Chondrocyte (in vitro differentiated cells): ENCODE measurements at places on chromosomes 6 and 20. TPM values are rescaled to one million over a fixed set of nuclear protein-coding genes. Genes with fewer than 3 reads are reported as not detected.

GRCh38 chr6:95503568-95503967 is 73.8 kb upstream of the MANEA start:
- no peak overlapping the region for H3K4me3 ChIP-seq
- H3K36me3 ChIP-seq, result peaks cover 3% of the 10 kb centered on the region
- peaks cover 5% of the 10 kb centered on the region for H3K27me3 ChIP-seq
- H3K27ac ChIP-seq, result no peak overlapping the region

- H3K36me3 ChIP-seq, result no peaks in the 10 kb centered on the region
- H3K4me1 ChIP-seq, result peaks cover 65% of the 10 kb centered on the region
- H3K27ac ChIP-seq, result peak overlapping the region; percentile 98
- no peaks in the 10 kb centered on the region for H3K27me3 ChIP-seq
- DNase-seq, result peak; percentile 94
These were observed 409 bp upstream of the ATXN1 start for GRCh38 chr6:16761471-16762267.

DNA sequence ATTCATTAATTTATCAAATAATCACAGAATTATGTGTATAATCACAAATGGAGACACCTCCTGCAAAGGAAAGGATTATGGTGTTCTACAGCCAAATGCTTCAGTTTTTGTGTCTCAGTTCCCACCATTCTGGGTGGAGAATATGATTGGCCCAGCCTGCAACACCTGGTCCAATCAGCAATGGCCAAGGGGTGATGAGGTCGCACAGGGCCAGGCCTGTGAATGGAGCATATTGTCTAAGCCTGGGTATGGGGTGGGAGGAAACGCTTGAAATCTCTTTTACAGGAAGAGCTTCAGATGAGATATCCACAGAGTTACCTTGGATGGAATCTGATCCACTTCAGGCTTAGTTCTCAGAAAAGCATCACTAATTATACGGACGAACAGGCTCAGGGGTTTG is 271.6 kb downstream of the DHX35 start:
- H3K4me3 ChIP-seq, result no peak overlapping the region

GRCh38 chr6:53934023-53934422 is 139.2 kb downstream of the LRRC1 start:
- no peaks in the 10 kb centered on the region for H3K27me3 ChIP-seq
- DNase-seq, result no peak
- H3K4me3 ChIP-seq, result no peak overlapping the region
- H3K36me3 ChIP-seq, result peaks cover 8% of the 10 kb centered on the region
- no peak overlapping the region for H3K27ac ChIP-seq

HSPA1L gene
- total RNA-seq, result 0.89 to 1.5 TPM (median 1.00 TPM) in 3 replicates

DNA sequence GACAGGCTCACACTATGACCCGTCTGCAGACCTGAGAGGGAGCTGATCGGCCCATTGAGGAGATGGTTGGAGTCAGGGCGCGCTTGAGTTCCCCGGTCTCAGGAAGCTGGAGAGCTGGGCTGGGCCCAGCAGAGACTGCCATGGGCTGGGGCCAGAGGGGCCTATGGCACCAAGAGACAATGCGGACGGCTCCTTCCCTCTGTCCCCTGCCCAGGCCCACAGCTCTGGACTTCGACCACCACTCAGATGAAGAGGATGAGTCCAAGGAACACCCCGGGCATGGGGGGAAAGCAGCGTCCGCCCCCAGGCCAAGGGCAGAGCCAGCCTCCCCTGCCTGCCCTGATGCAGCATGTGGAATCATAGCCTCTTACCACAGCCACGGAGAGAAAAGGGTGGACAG is 40.2 kb upstream of the PHACTR3 start:
- no peaks in the 10 kb centered on the region for H3K4me1 ChIP-seq
- no peak overlapping the region for H3K27ac ChIP-seq
- DNase-seq, result no peak
- peaks cover 25% of the 10 kb centered on the region for H3K27me3 ChIP-seq

TSBP1 gene
- not detected in 3 replicates for total RNA-seq

- H3K27me3 ChIP-seq, result no peaks in the 10 kb centered on the region
- DNase-seq, result no peak
- H3K27ac ChIP-seq, result no peak overlapping the region
- peaks cover 10% of the 10 kb centered on the region for H3K4me1 ChIP-seq
- H3K36me3 ChIP-seq, result peaks cover 2% of the 10 kb centered on the region
- no peak overlapping the region for H3K4me3 ChIP-seq
These were observed 32.9 kb downstream of the PTCHD4 start for GRCh38 chr6:48078120-48078519.

IRF4 gene
- 0.05 TPM in 1 of 3 replicates, not detected in the others for total RNA-seq

HLA-B gene
- total RNA-seq, result 149 to 216 TPM (median 206 TPM) in 3 replicates

DNA sequence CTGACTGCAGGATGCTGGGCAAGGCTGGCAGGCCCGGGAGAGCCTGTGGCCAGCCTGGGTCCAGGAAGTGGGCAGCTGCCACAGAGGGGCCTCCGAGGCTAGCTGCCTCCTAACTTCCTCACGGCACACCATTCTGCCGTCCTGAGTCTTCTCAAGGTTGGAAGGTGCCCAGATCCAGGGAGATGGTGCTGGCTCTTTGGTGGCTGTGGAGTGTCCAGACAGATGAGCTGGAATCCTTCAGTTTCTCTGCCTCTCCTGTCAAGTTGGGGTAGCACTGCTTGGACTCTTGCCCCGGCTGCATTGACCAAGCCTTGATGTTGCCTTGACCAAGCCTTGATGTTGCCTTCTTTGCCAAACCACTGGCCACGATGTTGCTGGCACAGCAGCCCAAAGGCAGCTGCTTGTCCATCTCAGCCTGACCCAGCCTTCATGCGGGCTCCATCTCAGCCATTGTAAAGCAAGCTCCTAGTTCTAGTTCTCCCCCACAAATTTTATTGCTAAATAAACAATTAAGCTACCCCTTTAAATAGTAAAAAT is 75.1 kb upstream of the AFDN start:
- H3K36me3 ChIP-seq, result no peaks in the 10 kb centered on the region
- no peaks in the 10 kb centered on the region for H3K4me1 ChIP-seq
- H3K27me3 ChIP-seq, result peaks cover 19% of the 10 kb centered on the region
- H3K27ac ChIP-seq, result no peak overlapping the region

DEFB119 gene
- not detected in 3 replicates for total RNA-seq

DNA sequence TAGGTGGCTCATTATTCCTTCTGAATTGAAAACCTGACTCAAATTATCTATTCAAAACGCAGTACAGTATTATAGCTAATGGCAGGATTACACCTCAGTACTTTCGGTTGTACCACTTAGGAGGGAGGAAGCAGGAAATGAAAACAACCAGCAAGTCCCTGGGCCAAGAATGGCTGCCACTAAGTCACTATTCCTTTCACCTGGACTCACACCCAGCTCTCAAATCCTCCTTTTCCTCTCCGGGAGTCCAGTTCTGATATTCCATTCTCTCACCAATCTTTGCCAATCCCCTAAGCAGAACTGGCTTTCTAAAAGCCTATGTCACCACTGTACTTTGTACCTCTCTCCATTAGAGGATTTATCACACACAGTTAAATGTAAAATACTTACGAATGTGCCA is 20.6 kb downstream of the TMEM242 start:
- DNase-seq, result no peak
- no peak overlapping the region for H3K4me3 ChIP-seq
- peaks cover 2% of the 10 kb centered on the region for H3K36me3 ChIP-seq
- H3K4me1 ChIP-seq, result peaks cover 12% of the 10 kb centered on the region

- no peak for DNase-seq
- no peak overlapping the region for H3K4me3 ChIP-seq
- no peak overlapping the region for H3K27ac ChIP-seq
These were observed 548 bp upstream of the TMEM74B start for GRCh38 chr20:1185316-1185741.

DNA sequence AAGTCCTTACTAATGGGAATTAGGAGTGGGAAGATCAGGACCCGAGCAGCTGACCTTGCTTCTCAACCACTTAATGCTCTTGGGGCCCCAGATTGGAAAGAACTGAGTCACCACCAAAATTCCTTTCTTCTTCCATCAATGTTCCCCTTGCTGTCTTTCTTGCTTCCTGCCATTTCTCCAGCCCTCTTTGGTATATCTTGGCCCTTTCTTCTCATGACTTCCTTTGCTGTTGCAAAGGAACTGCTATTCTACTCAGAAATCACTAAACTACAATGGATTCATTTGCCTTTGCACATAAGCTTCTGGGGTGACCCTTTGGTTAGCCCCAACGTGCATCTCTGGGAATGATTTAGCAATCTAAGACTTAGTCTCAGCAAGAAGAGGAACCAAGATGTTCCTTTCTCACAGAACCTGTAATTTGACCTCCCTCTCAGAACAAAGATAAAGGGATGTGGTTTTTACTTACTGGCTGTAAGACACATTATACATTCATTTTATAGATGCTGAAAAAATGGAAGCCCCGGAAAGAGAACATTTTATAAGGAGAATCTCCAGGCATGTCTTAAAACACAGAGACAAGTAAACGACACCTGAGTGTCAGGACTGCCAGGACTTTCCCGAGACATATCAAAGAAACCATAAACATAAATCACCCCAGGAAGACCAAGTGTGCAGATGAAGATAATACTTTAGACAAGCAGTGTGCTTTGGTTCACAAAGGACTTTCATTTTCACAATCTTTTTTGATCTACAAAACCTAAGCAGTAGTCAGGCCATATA is 99.0 kb upstream of the TNFAIP3 start:
- DNase-seq, result no peak
- no peak overlapping the region for H3K4me3 ChIP-seq
- peaks cover 16% of the 10 kb centered on the region for H3K4me1 ChIP-seq
- H3K27me3 ChIP-seq, result no peaks in the 10 kb centered on the region
- no peaks in the 10 kb centered on the region for H3K36me3 ChIP-seq

GRCh38 chr6:107819964-107820337 is 4.2 kb downstream of the SCML4 start:
- H3K4me3 ChIP-seq, result peak overlapping the region; percentile 63
- H3K36me3 ChIP-seq, result no peaks in the 10 kb centered on the region
- H3K4me1 ChIP-seq, result peaks cover 27% of the 10 kb centered on the region
- no peak for DNase-seq
- H3K27me3 ChIP-seq, result peaks cover 2% of the 10 kb centered on the region

GRCh38 chr6:147530132-147531060 is 21.9 kb downstream of the SAMD5 start:
- H3K4me1 ChIP-seq, result peaks cover 13% of the 10 kb centered on the region
- no peaks in the 10 kb centered on the region for H3K27me3 ChIP-seq
- H3K4me3 ChIP-seq, result no peak overlapping the region
- no peak overlapping the region for H3K27ac ChIP-seq

DNA sequence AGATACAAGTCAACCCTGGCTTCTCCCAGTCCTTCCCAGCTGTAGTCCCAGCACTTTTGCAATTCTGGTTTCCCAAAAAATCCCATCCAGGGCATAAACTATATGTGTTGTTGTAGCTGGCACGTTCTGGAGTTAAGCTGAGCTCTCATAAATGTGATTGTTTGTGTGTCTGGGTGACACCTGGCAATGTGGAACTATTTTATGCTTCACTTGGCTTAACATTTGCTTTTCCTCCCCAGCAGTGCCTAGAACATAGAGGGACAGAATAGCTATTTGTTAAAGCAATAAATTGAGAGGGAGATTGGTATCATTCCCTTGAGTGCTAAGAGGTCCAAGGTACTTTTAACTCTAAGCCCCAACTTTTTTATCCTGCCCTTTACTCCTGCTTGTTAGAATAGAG is 575.9 kb upstream of the NOX3 start:
- H3K36me3 ChIP-seq, result no peaks in the 10 kb centered on the region
- H3K4me1 ChIP-seq, result no peaks in the 10 kb centered on the region
- H3K4me3 ChIP-seq, result no peak overlapping the region
- DNase-seq, result no peak
- H3K27ac ChIP-seq, result no peak overlapping the region

- peaks cover 3% of the 10 kb centered on the region for H3K36me3 ChIP-seq
- no peaks in the 10 kb centered on the region for H3K27me3 ChIP-seq
- no peak overlapping the region for H3K27ac ChIP-seq
- H3K4me1 ChIP-seq, result peaks cover 11% of the 10 kb centered on the region
These were observed 120.6 kb downstream of the AKAP7 start for GRCh38 chr6:131255911-131256310.

AHCY gene
- total RNA-seq, result 98.0 to 166 TPM (median 162 TPM) in 3 replicates

DNA sequence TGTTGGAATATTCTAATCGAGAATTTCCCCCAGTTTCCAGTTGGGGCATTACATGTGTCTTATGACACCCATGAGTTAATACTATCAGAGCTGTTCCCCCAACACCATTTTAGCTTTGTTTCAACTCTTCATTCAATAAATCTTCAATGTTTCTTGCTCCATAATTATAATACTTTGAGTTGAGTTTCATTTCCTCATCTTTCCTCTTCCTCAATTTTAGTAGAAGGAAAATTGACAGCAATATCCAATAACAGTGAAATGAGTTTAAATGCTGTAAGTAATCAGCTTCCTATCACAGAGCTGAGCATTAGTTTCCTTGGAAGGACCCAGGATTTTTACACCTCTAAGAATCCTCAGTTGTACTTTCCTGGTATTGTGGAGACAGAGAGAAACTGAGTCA is 1.0 kb upstream of the STMND1 start:
- H3K36me3 ChIP-seq, result no peaks in the 10 kb centered on the region
- no peak overlapping the region for H3K4me3 ChIP-seq
- DNase-seq, result no peak
- H3K27ac ChIP-seq, result no peak overlapping the region
- H3K4me1 ChIP-seq, result peaks cover 26% of the 10 kb centered on the region

DNA sequence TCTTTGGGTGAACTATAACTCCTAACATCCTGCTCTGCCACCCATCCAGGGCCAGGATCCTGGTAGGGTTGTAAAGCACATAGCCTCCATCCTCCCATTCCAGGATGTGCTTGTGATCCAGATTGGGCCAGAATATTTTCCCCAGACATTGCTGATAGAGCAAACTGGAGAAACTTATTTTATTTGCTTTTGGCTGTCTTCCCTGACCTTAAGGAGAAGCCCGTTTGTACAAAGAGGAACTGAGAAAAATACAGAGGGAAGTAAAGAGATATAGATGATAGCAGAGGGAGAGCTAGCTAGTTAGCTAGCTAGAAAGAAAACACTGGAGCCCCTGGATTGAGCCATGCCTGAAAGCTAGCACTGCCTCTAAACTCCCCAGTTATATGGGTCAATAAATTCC is 9.0 kb upstream of the HDAC2 start:
- H3K36me3 ChIP-seq, result no peaks in the 10 kb centered on the region
- no peaks in the 10 kb centered on the region for H3K27me3 ChIP-seq
- no peak overlapping the region for H3K4me3 ChIP-seq
- no peak overlapping the region for H3K27ac ChIP-seq

DNA sequence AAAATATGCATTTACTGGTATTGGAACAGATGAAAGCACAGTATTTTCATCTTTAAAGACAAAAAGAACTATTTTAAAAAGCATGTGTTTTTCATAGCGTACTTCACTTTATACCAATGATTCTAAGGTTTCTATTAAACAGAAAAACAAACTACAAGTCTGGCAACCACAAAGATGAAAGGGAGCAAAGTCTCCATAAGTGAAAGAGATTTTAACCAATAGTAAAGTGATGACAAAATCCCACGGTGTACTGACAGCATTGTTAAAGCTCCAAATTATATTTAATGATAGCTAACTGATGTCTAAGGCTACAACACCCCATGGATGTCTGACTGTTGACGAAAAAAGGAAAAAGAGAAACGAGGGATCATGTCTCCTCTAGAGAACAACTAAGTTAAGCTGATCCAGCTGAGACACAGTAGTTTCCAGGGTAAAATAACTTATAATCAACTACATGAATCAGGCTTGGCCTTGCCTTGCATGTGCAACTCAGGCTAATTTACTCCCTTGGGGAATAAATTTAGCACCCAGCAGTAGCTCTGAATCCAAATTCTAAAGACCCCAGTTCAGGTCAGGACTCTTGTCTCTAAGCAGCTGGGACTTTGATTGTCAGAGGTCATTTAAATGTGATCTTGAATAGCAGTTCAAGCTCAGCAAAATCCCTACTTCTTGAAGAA is 56.0 kb upstream of the TAB2 start:
- H3K27ac ChIP-seq, result no peak overlapping the region
- no peak overlapping the region for H3K4me3 ChIP-seq
- peaks cover 3% of the 10 kb centered on the region for H3K27me3 ChIP-seq
- no peaks in the 10 kb centered on the region for H3K36me3 ChIP-seq
- no peak for DNase-seq

- no peaks in the 10 kb centered on the region for H3K27me3 ChIP-seq
- peaks cover 6% of the 10 kb centered on the region for H3K36me3 ChIP-seq
- peaks cover 8% of the 10 kb centered on the region for H3K4me1 ChIP-seq
- no peak overlapping the region for H3K4me3 ChIP-seq
- no peak overlapping the region for H3K27ac ChIP-seq
These were observed 58.9 kb upstream of the SERINC1 start for GRCh38 chr6:122530440-122531046.
